ENCODE measurements at places on chromosomes 3 and 15.

DNA sequence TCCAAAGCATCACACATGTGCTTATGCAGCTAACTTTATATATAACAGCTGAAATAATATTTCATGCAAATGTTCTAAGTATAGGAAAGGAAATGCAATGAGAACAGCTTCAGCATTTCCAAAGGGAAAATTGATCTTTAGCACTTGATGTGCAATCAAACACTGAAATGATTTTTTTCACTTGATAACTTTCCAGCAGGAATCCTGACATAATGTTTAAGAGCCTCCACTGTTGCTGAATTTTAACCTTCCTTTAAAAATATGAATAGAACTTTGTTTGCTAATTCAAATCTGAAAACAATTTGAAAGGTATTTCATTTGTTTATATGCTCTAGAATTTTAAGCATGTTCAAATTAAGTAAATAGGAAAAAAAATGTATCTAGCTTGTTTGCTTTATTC, 96.9 kb upstream of the STRIT1 start:
- no peak for DNase-seq

GRCh38 chr3:115825046-115825445, 201.7 kb downstream of the GAP43 start:
- no peak for DNase-seq

DNA sequence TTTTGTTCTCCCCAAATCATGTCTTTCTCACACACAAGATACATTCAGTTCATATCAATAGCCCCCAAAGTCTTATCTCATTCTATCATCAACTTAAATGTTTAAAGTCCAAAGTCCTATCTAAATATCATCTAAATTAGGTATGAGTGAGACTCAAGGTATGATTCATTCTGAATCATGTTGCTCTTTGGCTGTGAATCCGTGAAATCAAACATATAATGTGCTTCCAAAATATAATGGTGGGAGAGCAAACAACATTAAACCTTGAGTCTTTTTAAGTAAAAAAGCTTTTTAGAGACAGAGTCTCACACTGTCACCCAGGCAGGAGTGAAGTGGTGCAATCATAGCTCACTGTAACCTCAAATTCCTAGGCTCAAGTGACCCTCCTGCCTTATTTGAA, 139.1 kb downstream of the SAMMSON start:
- DNase-seq: no peak

DNA sequence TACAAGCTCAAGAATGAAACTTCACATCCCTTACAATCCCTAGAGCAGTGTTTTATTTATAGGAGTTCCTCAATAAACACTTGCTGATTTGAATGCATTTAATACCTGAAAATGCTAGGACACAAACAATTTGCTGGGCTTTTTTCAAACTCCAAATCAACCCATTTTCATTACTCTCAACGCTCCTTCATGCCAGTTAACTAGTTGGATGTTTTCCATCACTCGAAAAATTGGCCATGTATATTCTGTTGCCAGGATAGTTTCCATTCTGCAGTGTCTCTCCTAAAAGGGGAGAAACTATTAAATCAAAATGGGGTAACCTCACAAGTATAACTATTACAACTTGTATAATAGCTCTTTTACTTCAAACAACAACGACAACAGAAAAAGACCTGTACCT, 1.2 kb downstream of the GBE1 start:
- no peak for DNase-seq

- no peak for DNase-seq
Measured at GRCh38 chr15:57553526-57553925, 38.2 kb upstream of the MYZAP start.

DNA sequence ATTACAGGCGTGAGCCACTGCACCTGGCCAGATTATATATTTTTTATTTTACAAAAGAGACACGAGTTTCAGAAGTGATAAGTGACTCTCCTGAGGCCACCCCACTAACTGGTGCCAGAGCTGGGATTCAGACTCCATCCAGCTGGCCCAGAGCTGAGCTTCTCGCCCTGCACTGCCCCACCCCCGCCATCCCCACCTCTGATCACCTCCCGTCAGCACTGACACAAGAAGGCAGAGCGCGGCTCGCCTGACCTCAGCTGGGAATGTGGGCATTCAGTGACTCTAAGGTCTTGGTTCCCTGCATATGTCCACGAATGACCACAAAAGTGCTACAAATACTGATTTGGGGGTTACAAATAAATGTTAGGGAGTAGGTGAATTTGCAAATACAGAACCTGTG, 56.1 kb upstream of the GALNT15 start:
- no peak for DNase-seq
